NCI-H460 (cell line): ENCODE measurements at places on chromosomes 1 and 21.

DNA sequence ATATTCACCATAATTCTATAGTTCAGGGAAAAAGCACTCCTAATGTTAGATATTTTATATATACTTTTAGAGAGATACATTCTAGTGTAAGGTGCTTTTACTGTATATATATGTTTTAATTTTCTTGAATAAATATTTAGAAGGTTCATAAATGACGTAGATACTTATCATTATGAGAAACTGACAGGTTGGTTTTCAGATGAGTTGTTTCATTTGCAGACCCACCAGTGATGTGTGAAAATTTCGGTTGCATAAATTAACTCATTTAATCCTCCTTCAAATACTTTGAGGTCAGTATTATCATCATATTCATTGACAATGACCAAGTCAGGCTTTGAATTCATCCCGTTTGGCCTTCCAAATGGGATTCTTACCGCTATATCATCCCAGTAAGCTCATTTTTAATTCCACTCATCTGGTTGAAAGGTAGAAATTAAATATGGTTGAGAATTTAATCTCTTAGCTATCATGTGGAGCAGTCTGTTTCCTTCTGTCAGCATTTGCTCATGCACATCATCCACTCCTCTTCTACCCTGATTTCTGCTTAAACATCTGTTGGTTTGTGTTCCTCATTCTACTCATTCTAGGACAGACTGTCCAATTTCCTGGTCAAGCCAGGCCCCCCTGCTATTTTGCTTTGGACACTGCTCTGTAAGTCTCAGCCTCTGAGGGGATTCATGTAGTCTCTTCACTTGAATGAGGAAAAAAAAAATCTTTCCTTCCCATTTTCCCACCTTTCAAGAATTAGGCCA is 1156.6 kb downstream of the PLA2G4A start:
- DNase-seq, result no peak

- no peak for DNase-seq
Measured at GRCh38 chr1:176954242-176954641, 210.3 kb downstream of the ASTN1 start.

GRCh38 chr1:1254667-1254998 is 8.1 kb upstream of the C1QTNF12 start:
- no peak for DNase-seq

DNA sequence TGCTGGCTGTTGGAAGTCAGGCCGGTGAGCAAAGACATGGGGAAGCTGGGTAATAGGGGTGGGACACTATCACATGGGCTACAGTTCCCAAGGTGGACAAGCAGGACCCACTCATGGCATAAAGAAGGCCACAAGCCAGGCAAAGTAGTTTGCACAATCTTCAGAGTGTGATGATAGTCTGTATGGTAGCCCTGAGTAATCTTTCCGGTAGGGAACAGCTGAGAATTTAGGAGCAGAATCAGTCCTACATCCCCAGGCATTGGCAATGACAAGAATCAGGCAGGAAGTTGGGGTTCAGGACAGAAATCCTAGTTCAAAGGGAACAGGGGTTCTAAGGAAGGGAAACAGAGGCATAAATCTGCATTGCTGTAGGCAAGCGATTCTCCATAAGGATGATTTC is 23.9 kb upstream of the SPATA6 start:
- DNase-seq, result no peak

DNA sequence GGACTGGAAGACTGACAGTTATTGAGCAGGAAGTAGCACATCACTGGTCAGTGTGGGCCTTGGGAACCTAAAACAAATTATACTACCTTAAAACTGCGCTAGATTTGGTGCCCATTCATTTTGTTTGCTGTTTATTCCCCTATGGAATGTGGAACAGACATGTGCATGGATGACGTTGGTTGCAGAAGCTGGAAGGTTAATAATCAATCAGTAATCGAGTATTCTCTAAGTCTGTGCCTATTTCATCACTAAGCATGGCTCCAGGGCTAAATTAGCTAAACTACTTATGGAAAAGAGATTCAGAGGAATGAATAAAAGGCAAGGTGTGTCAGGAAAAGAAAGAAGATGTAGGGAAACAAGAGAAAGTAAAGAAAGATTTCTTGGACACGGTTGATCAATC is 33.5 kb upstream of the DPT start:
- DNase-seq, result no peak

DNA sequence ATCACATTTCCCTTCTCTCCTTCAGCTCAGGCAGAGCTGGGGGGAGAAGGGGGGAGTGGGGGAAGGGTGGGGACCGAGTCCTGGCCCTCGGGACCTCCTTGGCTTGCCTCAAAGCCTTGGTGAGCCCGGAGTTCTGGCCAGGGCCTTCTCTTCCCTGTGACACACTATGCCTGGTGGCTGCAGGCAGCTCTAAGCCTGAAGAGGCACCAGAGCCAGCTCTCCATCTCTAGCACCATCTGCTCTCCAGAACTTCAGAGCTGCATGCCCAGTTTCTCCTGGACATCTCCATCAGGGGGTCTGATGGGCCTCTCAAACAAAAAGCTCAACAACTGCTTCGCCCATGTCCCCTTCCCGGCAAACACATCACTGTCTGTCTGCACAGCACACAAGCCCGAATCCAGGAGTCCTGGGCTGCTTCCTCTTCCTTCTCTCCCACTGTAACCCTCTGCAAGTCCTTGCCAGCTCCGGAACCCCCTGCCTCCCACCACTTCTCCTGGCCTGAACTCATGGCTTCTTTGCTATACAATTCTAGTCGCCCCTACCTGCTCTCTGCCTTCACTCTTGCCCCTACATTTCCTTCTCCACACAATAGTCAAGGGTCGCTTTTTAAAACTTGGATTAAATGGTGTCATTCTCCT is 26.5 kb downstream of the KIAA1614 start:
- no peak for DNase-seq

DNA sequence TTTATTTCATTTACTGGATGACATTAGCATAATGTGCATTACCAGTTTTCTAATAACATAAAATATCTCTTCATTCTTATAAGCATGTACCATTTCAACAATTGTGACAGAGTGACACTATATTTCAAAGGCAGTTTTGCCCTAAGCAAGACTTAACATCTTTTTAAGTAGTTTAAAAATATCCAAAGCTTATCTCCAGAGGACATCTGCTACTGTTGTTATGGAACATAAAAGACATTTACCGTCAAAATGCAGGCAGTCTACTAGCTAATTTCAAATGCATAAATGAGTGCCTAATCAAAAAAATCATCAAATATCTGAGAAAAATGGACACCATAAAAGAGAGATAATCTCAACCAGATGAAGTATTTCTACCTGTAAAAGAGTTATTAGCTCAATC is 782.4 kb upstream of the BRINP3 start:
- no peak for DNase-seq

GRCh38 chr1:159181328-159182024 is 10.1 kb downstream of the CADM3 start:
- DNase-seq, result no peak

DNA sequence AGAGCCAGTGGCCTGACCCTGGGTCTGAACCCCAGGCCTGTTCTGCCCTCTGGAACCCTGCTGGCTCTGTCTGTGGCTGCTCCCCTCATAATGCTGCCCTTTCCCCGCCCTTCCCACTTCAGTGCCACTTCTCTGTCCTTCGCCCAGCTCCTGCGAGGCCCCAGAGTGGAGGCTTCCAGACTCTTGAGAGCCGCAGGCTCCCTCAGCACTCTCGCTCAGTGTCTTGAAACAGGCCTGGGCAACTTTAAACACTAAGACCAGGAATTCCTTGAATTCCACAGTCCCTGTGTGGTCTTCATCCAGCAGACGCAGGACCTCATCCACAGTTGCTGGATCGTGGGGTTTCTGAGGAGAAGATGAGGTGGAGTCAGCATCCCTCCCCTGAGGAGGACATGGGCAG is 3.5 kb downstream of the CRNN start:
- no peak for DNase-seq

DNA sequence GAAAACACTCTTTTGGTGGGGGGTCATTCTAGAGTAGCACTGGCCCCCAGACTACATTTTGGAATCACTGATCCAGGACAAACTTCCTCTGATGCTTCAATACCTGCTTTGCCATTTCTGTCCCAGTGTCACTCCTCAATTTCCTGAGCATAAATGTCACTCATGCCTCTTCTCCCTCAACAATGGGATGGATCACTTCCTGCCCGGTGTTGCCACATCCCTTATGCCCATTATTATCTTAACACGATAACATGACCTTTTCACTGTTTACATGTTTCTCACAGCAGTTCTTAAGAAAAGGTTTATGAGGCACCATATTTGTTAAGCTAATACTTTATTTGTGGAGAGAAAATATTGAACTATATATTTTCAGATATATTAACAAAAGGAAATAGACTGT is 3.9 kb upstream of the ITLN1 start:
- DNase-seq, result no peak

GRCh38 chr1:224217655-224218623 is 34.9 kb downstream of the DEGS1 start:
- DNase-seq, result no peak

DNA sequence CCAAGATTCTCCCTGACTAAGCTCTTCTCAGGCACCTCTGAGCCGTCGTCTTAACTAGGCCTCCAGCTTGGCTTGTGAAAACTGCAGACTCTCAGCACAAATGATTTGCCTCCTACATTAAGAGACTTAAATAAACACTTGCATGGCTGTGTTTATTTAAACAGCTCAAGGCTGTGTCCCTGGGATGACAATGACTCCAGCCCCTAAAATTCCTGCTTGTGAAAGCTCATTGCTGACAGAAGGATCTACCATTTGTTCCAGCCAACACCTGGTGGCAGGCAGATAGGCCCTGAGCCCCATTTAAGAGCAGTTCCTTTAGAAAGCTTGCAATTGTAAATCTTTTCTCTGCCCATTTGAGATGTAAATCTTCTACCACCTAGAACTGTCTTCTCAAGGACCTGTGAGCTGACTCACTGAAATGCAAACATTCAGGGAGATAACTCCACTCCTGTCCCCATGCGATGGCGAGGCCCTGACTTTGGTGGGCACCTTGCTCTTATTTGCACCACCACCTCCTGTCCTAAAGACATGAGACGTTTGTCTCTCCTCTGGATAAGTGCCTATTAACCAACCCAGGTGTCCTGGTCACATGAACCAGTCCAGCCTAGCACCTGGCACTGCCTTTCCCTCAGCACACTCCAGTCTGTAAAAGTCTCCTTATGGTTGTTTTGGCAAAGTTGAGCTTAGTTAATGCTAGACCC is 15.1 kb upstream of the PCP4 start:
- DNase-seq, result no peak

DNA sequence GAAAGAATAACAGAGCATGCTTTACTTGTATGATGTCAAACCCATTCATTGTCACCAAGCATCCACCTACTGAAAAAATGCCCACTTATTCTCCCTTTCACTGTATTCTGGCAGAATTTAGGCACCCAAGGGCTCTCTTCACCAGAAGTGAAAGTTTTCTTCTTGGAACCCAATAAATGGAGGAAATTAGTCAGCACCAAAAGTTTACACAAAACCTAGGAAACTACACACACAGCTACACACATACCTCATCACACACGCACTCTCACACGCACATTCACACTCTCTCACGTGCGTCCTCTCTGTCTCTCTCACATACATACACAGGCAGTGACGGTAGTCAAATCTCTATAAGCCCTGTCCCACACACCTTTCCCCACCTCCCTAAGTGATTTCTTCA is 37.6 kb downstream of the MCOLN2 start:
- DNase-seq, result no peak

- DNase-seq, result no peak
Measured at GRCh38 chr1:109814223-109814622, 50.5 kb upstream of the EPS8L3 start.
